NB4 (cell line): ENCODE measurements at places on chromosomes 6 and 20.
A peak's percentile ranks its signal among the peaks of the same experiment; 100 is the strongest.

- no peak for DNase-seq
Observed at GRCh38 chr6:94362061-94362864, 942.9 kb upstream of the EPHA7 start.

DNA sequence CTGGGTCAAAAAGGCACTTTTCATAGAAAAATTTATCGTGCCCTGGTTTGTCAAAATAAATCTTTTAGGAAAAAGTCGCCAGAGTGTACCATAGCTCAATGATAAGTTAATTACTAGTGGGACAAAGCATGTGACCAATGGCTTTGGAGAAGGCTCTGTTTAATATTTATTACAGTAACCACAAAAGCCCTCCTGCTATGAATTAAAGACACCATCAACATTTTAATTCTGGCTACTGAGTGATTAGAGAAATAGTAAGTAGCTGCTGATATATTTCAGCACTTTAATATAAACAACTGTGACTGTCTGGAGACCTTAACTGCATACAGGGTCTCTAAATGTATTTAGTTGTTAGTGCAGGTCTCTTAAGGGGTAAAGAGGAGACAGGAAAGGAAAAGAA, 38.3 kb downstream of the KIF13A start:
- DNase-seq: no peak

GRCh38 chr20:15918631-15919030, 654.6 kb downstream of the KIF16B start:
- no peak for DNase-seq

DNA sequence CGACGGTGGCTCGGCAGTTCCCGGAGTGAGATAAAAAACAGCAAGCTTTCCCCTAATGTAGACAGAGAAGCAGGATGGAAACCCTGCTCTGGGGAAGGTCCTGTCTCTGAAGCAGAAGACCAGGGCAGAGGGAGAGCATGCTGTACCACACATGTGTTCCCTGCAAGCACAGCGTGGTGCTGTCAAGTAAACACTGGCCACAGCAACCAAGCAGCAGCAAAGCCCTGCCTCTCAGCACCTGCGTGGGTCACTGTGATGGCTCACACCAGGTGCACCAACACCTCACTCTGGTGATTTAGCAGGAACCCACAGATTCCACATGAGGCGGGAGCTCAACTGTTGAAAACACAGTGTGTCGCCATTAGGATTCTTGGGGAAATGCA, 65.2 kb upstream of the TXNDC5 start:
- peak; percentile 27 for DNase-seq

- no peak for DNase-seq
Observed at GRCh38 chr6:87291883-87292282, 30.5 kb upstream of the SMIM8 start.

GRCh38 chr20:62301111-62301668, 1.6 kb upstream of the ADRM1 start:
- peak; percentile 38 for DNase-seq

DNA sequence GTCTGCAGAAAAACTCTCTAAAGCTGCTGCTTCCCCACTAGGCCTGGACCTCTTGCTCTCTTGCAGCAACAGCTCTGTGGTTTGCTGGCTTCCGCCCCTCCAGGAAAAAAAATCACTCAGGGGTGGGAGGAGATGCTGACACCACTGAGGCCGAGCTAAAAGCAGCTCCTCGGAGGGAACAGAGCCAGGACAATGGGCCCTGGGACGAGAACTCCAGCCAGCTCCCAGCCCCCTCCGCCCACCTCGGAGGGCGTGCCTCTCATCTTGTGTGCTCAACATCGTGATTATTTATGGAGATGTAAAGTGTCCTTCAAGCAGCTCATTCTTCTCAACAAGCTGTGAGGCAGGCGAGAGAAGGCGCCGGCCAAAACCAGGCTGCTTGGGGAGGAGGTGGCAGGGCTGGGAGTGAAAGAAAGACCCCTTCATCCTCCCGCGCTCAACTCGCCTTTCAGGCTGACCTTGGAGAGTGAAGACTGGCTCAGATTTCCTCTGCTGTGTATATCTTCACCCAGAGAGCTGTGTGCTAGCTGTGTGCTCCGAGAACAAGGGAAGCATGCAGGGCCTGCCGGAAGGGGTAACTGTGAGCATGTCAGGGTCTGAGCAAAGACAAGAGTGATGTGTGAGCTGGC, 53.5 kb upstream of the LRFN2 start:
- peak; percentile 20 for DNase-seq

DNA sequence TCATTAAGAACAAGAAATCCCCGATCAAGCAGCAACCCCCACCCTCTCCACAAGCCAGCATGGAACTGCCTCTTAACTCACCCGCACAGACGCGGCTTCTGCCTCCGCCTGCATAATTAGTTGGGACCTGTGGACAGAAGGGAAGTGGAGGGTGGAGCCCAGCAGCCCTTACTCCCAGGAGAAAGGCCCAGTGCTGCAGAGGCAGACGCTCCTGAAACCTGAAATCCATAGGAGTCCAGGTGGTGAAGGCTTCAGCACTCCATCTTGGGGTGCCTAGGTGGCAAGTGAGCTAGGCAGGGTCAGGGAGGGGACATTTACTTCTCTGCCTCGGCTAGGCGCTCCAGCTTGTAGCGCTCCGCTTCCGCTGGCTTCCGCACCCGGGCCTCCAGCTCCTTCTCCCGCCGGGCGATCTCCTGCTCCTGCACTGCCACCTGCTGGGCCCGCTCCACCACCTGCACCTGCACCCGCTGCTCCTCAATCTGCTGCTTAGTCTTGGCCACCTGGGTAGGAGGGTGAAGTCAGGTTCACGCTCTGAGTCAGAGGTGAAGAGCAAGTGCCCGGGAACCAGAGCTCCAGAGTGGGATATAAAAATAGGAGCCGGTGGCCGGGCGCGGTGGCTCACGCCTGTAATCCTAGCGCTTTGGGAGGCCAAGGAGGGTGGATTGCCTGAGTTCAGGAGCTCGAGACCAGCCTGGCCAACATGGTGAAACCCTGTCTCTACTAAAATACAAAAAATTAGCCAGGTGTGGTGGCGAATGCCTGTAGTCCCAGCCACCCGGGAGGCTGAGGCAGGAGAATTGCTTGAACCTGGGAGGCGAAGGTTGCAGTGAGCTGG, 10.7 kb downstream of the TUBB start:
- DNase-seq: peak; percentile 78

DNA sequence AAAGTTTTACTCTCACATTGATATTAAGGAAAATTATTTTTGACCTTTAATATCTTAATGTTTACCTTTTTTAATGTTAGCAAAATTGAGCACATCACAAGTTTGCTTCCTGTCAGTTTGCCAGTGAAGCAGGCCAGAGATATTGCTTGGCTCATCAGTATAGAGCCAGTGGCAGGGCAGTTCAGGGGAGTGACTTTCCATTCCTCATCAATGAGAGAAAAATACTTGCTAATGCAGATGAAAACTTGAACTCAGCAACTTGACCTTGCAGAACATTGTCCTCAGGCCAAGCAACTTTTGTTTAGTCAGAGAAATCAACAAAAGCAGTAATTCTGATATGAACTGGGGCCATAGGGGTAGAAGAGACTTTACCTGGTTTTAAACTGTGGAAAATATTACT, 6.9 kb downstream of the TAB2 start:
- no peak for DNase-seq

DNA sequence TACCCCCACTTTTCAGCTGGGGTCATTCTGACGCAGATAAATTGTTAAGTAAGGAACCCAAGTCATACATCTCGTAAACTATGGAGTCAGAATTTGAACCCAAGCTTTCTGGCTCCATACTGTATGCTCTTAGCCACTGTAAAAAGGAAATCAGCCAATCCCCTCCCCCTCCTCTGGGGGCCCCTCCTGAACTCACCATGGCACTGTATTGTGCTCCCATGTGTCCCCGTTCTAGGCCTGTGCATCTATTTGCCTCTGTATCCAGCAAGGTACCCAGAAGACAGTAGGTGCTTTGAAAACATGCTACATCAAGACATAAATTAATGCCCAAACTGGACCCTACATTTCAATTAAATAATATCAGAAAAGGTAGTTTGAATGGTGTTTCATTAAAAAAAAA, 98.5 kb downstream of the PREP start:
- no peak for DNase-seq

DNA sequence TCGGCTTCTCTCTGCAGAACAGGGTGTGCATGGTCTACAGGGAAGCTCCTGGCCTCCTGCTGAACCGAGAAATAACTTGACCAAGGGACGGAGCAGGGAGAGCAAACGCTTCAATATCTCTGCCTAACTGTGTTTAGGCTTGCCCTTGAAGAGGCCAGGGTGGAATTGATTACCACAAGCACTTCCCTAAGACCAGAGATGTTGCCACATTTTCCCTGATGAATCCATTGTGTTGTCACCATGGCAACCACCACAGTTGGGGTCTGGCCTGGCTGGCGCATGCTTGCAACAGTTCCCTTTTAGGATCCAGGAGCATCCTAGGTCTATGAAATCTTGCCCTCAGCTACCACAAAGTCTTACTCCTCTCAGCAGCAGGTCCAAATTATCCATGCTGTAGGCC, 213.5 kb upstream of the SULF2 start:
- DNase-seq: peak; percentile 95

DNA sequence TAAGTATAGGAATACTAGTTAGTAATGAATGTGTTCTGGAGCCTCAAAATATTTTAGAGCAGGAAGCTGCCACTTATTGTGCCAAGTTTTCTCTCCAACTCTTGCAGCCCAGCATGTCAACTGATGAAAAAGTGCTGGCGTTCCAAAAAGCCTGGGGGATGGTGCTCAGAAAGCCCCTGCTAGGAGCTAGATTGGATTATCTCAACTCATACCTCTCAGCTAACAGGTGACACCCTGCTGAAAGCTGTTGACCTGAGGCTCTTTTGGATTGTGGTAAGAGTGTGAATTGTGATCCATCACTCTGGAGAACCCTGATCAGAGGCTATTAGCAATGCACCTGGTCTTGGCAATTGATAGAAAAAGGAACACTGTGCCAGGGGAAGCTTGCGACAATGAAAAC, 580.4 kb downstream of the EYS start:
- no peak for DNase-seq

- DNase-seq: no peak
Observed at GRCh38 chr6:6665555-6666243, 77.2 kb downstream of the LY86 start.
